ENCODE measurements at places on chromosomes 5 and 9. TPM values are rescaled to one million over a fixed set of nuclear protein-coding genes. Genes with fewer than 3 reads are reported as not detected.

GRCh38 chr5:123520677-123521247 is 8.8 kb downstream of the CSNK1G3 start:
- H3K27ac ChIP-seq, result no peak overlapping the region
- H3K4me3 ChIP-seq, result no peak overlapping the region
- peaks cover 15% of the 10 kb centered on the region for H3K4me1 ChIP-seq
- no peaks in the 10 kb centered on the region for H3K36me3 ChIP-seq

DNA sequence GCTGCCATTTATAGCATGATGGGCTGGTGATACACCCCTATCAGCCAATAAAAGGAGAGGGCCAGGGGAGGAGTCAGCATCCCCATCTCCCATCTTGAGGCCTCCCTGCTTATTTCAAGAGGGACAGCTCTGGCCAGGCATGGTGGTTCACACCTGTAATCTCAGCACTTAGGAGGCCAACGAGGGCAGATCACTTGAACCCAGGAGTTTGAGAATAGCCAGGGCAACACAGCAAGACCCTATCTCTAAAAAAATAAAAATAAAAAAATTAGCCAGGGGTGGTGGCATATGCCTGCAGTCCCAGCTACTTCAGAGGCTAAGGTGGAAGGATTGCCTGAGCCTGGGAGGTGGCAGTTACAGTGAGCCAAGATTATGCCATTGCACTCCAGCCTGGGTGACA is 9.8 kb downstream of the REXO4 start:
- no peak overlapping the region for H3K4me3 ChIP-seq
- H3K4me1 ChIP-seq, result no peaks in the 10 kb centered on the region
- DNase-seq, result no peak

DNA sequence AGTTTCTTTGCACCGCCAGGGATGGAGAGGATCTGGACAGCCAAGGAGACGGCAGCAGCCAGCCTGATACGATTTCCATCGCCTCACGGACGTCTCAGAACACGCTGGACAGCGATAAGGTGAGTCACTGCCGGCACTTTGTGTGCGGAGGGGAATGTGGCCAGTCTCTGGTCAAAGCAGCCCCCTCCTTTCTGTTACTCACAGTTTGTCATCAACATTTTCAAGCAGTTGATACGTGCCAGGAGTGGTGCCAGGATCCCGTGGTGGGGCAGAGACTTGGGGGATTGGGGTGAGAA is 175.1 kb upstream of the OTULINL start:
- peak overlapping the region; percentile 68 for H3K27ac ChIP-seq
- peaks cover 20% of the 10 kb centered on the region for H3K36me3 ChIP-seq
- no peak overlapping the region for H3K4me3 ChIP-seq
- H3K27me3 ChIP-seq, result no peaks in the 10 kb centered on the region
- DNase-seq, result no peak

DNA sequence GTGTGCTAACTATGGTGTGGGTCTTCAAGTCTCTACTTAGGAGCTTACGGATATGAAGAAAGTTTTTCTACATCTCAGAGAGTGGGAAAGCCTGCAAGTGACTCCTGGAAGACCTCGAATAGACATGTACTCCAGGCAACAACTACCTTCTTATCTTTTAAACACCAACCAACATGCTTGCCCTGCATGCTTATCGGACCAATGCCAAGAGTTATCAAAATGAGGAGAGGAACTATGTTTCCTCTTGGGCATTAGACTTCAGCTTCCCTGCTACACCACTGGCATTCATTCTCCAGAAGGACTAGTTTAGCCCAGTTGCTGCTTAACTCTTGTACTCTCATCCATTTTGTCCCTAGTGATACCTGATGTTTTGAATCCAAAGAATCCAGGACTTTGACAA is 74.7 kb upstream of the MAN2A1 start:
- H3K4me3 ChIP-seq, result no peak overlapping the region
- no peak overlapping the region for H3K27ac ChIP-seq
- H3K36me3 ChIP-seq, result no peaks in the 10 kb centered on the region
- no peaks in the 10 kb centered on the region for H3K27me3 ChIP-seq
- no peaks in the 10 kb centered on the region for H3K4me1 ChIP-seq
- no peak for DNase-seq

- no peaks in the 10 kb centered on the region for H3K4me1 ChIP-seq
- no peaks in the 10 kb centered on the region for H3K27me3 ChIP-seq
- no peak overlapping the region for H3K27ac ChIP-seq
- no peaks in the 10 kb centered on the region for H3K36me3 ChIP-seq
Measured at GRCh38 chr9:129615407-129616285, 5.3 kb downstream of the C9orf50 start.

DNA sequence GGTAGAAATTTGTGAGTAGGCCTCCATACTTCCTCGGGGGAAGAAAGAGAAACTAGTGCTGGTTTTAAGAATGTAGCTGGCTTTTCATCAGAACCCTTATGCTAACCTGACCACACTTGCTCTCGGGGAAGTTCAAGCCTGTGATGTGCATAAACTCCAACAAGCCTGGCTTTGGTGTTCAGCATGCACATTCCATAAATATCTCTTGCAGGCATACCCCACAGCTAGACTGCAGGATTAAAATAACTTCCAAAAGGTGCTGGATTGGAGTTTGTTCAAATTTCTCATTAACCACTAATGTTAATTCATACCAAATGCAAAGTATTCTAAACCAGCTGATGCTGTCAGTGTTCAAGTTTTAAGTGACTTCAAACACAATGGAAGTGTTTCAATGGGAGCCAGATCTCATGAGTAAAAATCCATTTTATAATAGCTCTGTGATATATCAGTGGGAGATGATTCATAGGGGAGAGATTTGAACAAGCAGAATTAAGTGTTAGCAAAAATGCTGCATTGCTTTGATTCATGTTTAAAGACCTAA is 79.4 kb downstream of the NPR3 start:
- DNase-seq, result no peak
- no peak overlapping the region for H3K4me3 ChIP-seq
- no peaks in the 10 kb centered on the region for H3K27me3 ChIP-seq
- no peaks in the 10 kb centered on the region for H3K4me1 ChIP-seq
- no peaks in the 10 kb centered on the region for H3K36me3 ChIP-seq
- no peak overlapping the region for H3K27ac ChIP-seq

GRCh38 chr5:139648205-139649081 is at the start of gene CXXC5:
Gene CXXC5 (plus strand): TSS chr5:139648349. CDS start chr5:139680524, 32,175 bp downstream.
- peak within 1 kb of the TSS; percentile 97 for H3K27ac ChIP-seq
- no peaks in the 10 kb centered on the region for H3K27me3 ChIP-seq
- peak within 1 kb of the TSS; percentile 94 for H3K4me3 ChIP-seq
- DNase-seq, result no peak
- H3K4me1 ChIP-seq, result peaks cover 58% of the 10 kb centered on the region
- H3K36me3 ChIP-seq, result no peaks in the 10 kb centered on the region

GRCh38 chr5:68436686-68437520 is 221.3 kb downstream of the PIK3R1 start:
- no peaks in the 10 kb centered on the region for H3K27me3 ChIP-seq
- peaks cover 30% of the 10 kb centered on the region for H3K4me1 ChIP-seq
- no peak overlapping the region for H3K4me3 ChIP-seq
- no peaks in the 10 kb centered on the region for H3K36me3 ChIP-seq

- no peak overlapping the region for H3K27ac ChIP-seq
- H3K36me3 ChIP-seq, result peaks cover 7% of the 10 kb centered on the region
- H3K27me3 ChIP-seq, result no peaks in the 10 kb centered on the region
- H3K4me1 ChIP-seq, result peaks cover 36% of the 10 kb centered on the region
- no peak overlapping the region for H3K4me3 ChIP-seq
- DNase-seq, result no peak
Measured at GRCh38 chr9:93475856-93476255, 22.5 kb upstream of the FAM120AOS start.

DNA sequence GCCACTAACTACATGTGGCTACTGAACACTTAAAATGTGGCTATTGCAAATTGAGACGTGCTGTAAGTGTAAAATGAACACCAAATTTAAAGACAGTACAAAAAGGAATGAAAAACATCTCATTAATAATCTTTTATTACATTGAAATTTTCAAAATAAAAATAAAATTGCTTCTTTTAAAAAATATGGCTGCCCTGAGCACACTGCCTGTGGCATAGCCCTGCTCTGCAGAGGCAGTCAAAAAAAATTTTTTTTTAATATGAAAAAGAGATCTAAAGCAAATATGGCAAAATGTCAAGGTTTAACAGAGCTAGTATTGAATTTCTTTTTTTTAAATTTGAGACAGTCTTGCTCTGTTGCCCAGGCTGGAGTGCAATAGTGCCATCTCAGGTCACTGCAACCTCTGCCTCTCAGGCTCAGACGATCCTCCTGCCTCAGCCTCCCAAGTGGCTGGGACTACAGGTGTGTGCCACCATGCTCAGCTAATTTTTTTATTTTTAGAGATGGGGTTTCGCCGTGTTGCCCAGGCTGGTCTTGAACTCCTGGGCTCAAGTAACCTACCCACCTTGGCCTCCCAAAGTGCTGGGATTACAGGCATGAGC is 25.6 kb downstream of the CARNMT1 start:
- H3K27ac ChIP-seq, result no peak overlapping the region
- no peaks in the 10 kb centered on the region for H3K4me1 ChIP-seq
- no peak overlapping the region for H3K4me3 ChIP-seq
- H3K36me3 ChIP-seq, result no peaks in the 10 kb centered on the region

GRCh38 chr5:143128412-143129071 is 274.9 kb downstream of the NR3C1 start:
- no peak overlapping the region for H3K4me3 ChIP-seq
- H3K4me1 ChIP-seq, result peaks cover 77% of the 10 kb centered on the region
- H3K27me3 ChIP-seq, result no peaks in the 10 kb centered on the region
- no peak for DNase-seq
- peak overlapping the region; percentile 72 for H3K27ac ChIP-seq
- H3K36me3 ChIP-seq, result no peaks in the 10 kb centered on the region

- peaks cover 37% of the 10 kb centered on the region for H3K36me3 ChIP-seq
- DNase-seq, result no peak
- H3K27ac ChIP-seq, result peak overlapping the region; percentile 43
- H3K4me1 ChIP-seq, result no peaks in the 10 kb centered on the region
- H3K4me3 ChIP-seq, result no peak overlapping the region
Measured at GRCh38 chr9:97596906-97597305, 36.3 kb downstream of the TSTD2 start.

DNA sequence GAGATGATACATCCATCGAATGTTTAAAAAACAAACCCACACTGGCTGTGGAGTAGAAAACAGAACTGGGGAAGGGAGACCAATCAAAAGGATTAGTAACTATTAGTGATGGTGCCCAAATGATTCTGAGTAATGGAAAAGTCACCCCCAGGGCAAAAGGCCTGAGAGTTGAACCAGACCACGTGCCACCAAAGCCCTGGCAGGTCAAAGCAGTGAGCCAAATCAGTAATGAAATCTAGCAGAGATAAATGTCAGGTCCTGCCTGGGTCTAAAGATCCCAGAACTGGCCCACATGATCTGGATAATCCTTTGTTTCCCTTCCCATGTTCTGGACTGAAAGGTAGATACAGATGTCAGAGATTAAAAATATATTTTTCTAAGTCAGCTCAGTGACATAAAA is 9.4 kb downstream of the OTULINL start:
- DNase-seq, result no peak
- no peak overlapping the region for H3K27ac ChIP-seq
- no peak overlapping the region for H3K4me3 ChIP-seq
- no peaks in the 10 kb centered on the region for H3K4me1 ChIP-seq

- no peak overlapping the region for H3K27ac ChIP-seq
- no peaks in the 10 kb centered on the region for H3K27me3 ChIP-seq
- no peaks in the 10 kb centered on the region for H3K4me1 ChIP-seq
- no peak for DNase-seq
- no peak overlapping the region for H3K4me3 ChIP-seq
- no peaks in the 10 kb centered on the region for H3K36me3 ChIP-seq
Measured at GRCh38 chr9:106700676-106701075, 162.3 kb upstream of the ZNF462 start.

C5orf58 gene
- total RNA-seq, result not detected

CCL27 gene
- total RNA-seq, result not detected

FOXD1 gene
- not detected for total RNA-seq

SH2D3C gene
- 16.5 TPM for total RNA-seq

GABBR2 gene
- 0.22 TPM for total RNA-seq

MEIKIN gene
- total RNA-seq, result not detected

AKNA gene
- total RNA-seq, result 3.1 TPM

Data from right atrium auricular region (tissue), 2 donors.